Hematopoietic multipotent progenitor cell treated with erythropoietin and hydrocortisone succinate and interleukin-3 and kit ligand, for 8 days (in vitro differentiated cells): ENCODE measurements at places on chromosomes 6 and 20.
A peak's percentile ranks its signal among the peaks of the same experiment; 100 is the strongest.

DNA sequence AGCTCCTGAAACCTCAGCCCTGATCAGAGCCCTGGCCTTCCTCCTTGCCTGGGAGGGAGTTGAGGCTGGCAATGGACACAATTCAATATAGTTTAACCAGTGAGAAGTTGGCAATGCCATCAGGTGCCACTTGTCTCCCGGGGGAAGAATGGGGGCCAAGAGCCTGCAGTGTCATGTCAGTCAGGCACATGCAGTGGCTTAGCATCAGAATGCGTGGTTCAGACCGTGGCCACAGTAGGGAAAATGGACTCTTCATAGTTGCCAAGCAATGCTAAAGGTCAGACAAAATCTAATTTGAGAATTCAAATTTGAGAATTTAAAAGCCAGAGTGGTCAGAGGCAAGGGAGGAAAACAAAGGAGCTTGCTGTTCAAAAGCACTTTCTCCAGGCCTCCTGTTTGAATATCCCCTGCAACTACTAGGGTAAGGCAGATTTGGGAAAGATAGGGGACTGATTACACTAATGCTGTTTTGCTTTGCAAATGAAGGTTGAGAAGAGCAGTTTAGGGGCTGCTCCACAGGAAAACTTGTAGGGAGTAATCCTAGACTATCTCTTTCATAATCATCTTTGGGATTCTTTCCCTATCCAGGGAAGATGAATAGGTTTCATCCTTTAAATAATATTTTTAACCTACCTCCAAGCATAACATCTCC, 33.1 kb upstream of the CLIC5 start:
- no peak for DNase-seq

DNA sequence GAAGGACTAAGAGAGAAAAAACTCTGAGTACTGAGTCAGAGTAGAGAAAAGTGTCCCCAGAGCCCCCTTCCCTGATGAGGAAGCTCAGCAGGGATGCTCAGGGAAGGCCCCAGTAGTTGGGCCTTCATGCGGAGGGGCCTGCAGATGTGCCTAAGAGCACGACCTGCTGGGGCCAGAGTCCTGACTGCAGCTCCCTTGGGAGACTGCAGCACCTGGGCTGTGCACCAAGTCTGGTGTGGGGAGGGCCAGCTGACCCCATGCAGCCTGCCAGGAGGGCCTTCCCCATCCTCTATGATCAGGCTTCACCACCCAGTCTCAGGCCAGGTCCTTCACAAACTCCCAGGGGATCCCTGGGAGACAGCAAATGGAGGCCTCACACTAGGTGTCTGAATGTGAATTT, 130.4 kb downstream of the FNDC1 start:
- no peak for DNase-seq

GRCh38 chr6:19052219-19052618, 665.1 kb downstream of the RNF144B start:
- DNase-seq: no peak

GRCh38 chr6:167678102-167679101, 148.3 kb upstream of the AFDN start:
- DNase-seq: no peak

GRCh38 chr6:156045401-156046267, 590.0 kb upstream of the NOX3 start:
- no peak for DNase-seq

GRCh38 chr6:160130729-160131484, 9.3 kb downstream of the SLC22A1 start:
- DNase-seq: no peak

- no peak for DNase-seq
Observed at GRCh38 chr6:144478483-144478882, 193.3 kb downstream of the UTRN start.

DNA sequence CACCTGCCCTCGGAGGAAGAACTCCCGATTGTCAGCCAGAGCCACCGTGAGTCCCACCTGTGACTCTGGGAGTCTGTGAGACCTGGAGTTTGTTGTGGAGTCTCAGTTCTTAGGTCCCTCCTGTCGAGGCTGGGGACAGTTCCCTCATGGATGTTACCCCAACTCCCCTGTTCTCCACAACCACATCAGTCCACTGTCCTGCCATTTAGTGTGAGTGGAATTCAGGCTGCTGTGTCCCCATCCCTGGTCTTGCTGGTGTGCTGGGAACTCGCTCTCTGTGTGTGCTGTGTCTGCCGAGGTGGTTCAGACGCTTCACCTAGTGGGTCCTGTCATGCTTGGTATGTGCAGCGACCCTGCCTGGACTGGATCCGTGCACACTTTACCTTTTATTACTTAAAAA, 163.2 kb downstream of the DTNBP1 start:
- DNase-seq: no peak

GRCh38 chr6:75334266-75335040, 49.9 kb upstream of the TMEM30A start:
- DNase-seq: no peak

GRCh38 chr6:80468398-80468797, 361.9 kb downstream of the BCKDHB start:
- no peak for DNase-seq

GRCh38 chr20:3801299-3801698, 5.2 kb downstream of the CDC25B start:
- no peak for DNase-seq

DNA sequence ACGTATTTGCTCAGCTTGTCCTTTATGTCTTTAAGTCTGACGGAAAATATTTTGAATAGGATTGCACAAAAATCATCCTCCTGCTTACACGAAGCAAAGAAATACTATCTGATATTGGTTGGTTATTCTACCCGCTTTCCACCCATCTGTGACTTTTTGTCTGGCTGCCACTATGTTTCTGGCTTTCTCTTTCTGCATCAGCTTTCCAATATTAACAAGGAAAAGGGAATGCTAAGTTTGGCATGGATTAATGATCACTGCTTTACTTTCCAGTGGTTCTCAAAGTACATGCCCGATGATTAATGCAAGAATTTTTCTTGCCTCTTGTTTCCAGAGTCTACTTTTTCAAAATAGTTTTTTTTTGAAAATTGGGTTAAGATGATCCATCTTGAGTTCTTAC, 57.0 kb downstream of the RNF144B start:
- DNase-seq: no peak

- no peak for DNase-seq
Observed at GRCh38 chr6:119261944-119262284, 87.6 kb downstream of the MAN1A1 start.

- DNase-seq: no peak
Observed at GRCh38 chr6:107843400-107843799, 19.3 kb upstream of the SCML4 start.

GRCh38 chr6:34459899-34460593, 5.8 kb upstream of the PACSIN1 start:
- DNase-seq: peak; percentile 64

DNA sequence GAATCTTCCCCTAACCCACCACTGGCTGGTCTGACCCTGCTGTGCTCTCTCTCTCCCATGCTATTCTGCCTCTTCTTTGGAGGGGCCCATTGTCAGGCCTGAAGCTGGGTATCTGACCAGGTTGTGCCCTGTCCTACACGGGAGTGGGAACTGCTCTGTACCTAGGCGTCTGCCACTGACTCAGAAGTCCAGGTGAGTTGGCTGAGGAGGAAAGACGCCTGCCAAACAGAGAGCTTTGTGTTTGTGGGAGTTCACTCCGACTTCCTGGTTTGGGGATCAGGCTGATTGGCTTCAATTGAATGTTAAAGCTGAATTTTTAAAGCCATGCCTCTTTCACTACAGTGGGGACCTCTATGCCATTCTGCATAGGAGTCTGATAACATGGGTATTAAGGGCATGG, 136.0 kb downstream of the CCDC170 start:
- no peak for DNase-seq

- peak; percentile 29 for DNase-seq
Observed at GRCh38 chr6:29516108-29516507, 28.4 kb upstream of the MAS1L start.

DNA sequence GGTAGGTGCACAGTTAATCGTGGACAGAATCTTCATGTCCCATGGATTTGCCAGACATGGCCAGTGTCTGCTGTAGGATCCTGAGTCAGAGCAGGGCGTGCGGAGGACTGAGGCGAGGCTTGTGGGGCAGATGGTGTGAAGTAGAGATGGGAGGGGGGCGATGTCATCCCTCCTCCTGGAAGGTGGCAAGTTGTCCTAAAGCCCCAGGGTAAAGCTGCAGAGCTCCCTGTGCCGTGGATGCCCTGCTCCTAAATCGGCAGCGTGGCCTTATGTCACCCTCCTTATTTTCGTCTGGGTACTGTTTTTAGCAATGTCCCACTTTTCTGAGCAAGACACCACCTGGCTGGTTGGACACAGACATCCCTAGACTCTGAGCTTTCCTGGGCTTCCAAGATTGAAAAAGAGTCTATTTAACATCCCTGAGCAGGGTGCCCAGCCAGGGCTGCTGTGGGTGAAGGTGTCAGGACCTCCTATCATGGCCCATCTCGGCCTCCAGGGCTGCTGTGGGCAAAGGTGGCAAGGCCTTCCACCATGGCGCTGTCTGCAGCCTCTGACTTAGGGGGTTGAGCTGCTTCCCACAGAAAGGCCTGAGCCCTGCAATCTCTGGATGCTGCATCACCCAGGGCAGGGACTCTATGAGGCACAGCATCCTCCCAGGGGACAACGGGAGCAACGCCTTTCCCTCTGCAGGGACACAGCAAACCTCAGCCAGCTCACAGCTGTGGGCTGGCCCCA, 145.4 kb downstream of the TTLL2 start:
- no peak for DNase-seq

DNA sequence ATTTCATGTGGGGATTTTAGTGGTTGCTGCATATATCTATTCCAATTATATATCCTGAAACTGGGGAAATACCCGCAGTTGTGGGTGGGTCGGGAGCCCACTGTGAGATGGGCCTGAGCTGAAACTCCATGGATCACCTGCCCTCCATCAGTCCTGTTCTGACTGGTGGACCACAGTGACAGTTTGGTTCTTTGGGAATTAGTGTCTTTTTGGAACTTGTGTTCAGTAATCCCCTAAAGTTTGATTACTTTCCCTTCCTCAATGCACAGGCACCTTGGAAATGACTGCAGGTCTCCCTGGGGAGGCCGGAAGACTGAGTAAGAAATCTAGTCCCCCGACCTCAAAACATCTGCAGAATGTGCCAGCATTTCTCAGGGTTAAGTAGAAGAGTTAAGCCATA, 11.3 kb downstream of the STK35 start:
- DNase-seq: no peak

DNA sequence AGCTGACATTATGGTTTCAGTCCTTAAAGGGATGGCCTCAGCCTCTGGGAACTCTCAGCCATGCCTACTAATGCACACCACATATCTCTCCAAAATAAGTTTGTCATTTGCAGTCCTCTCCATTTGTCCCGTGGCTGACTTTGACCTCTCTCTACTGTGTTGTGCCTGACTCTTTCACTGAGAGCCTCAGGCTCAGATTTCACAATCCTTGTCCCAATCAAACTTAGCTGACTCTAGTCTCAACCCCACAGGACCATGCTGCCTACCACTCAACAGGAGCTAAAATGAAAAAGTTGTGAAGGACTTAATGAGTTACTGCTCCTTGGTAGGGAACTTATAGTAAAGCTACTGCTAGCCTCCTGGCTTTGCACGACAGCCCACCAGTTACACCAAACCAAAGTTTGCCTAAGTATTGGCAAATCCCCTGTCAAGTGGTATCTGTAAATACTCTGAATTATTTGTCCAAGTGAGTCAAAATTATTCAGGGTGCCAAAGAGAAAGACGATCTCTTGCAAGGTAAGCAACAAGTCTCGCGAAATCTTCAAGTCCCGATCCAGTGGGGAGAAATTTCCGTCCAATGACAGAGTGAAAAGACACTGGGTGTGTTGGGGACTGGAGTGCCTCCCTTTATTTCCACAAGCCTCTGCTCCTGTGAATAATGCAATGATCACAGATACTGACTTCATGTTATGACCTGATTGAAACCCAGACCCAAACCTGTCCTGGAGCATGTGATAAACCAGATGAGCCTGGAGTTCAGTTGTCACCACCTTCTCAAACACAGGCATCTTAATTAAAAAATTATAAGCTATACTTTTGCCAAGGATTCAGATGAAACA, 124.4 kb upstream of the FOXQ1 start:
- no peak for DNase-seq
